ENCODE measurements at places on chromosomes 7 and 10. TPM values are rescaled to one million over a fixed set of nuclear protein-coding genes. Genes with fewer than 3 reads are reported as not detected.

Gene SLC39A12
- not detected for total RNA-seq

DNA sequence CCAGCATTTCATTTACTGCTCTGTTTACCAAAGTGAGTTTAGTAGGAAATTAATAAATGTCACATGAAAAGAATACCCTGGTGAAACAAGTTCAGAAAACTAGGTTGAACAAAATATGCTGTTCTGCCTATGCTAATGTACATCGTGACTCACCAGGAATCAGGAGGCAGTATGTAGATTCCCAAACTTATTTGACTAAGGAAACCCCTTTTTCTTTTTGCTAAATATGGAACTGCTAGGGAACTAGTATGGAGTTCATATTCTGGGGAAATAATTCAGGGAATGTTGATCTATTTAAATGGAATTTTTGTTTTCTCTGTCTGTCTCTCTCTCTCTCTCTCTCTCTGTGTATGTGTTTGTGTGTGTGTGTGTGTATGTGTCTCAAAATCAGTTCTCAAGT, 49.9 kb upstream of the EXOC4 start:
- no peak overlapping the region for H3K4me3 ChIP-seq
- no peaks in the 10 kb centered on the region for H3K36me3 ChIP-seq
- no peak overlapping the region for H3K27ac ChIP-seq
- DNase-seq: no peak

- DNase-seq: no peak
- H3K4me1 ChIP-seq: no peaks in the 10 kb centered on the region
- peaks cover 3% of the 10 kb centered on the region for H3K27me3 ChIP-seq
- H3K36me3 ChIP-seq: no peaks in the 10 kb centered on the region
- no peak overlapping the region for H3K27ac ChIP-seq
Measured at GRCh38 chr7:151289891-151290290, 41.4 kb upstream of the SMARCD3 start.

Gene C10orf53
- total RNA-seq: not detected

Gene AKR1C4
- not detected for total RNA-seq

Gene CTAGE6
- 0.26 TPM for total RNA-seq

Gene MSMB
- not detected for total RNA-seq

GRCh38 chr10:31035266-31035798, 3.7 kb upstream of the ZNF438 start:
- no peak overlapping the region for H3K27ac ChIP-seq
- H3K36me3 ChIP-seq: no peaks in the 10 kb centered on the region
- DNase-seq: no peak

Gene SUFU
- 8.3 TPM for total RNA-seq

DNA sequence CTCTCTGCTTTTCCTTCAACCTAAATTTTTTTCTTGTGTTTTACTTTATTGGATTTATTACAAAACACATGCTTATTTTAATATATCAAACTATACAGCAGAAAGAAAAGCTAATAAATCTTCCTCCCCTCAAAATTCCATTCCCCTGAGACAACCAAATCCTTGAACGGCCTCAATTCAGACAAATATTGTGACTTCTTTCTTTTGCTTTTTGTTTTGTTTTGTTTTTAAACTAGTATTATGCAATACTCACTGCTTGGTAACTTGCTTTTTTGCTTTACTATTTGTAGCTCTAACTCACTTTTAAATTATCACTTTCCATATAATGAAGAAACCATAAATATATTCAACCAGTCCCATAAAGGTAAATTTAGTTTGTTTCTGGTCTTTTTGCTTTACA, 59.4 kb upstream of the CDK1 start:
- H3K4me3 ChIP-seq: no peak overlapping the region
- DNase-seq: no peak
- H3K4me1 ChIP-seq: peaks cover 5% of the 10 kb centered on the region
- no peaks in the 10 kb centered on the region for H3K27me3 ChIP-seq
- H3K36me3 ChIP-seq: no peaks in the 10 kb centered on the region

All from CD8-positive, alpha-beta memory T cell (primary cell).